AG04450 (cell line): ENCODE measurements at places on chromosomes 1 and 21.

DNA sequence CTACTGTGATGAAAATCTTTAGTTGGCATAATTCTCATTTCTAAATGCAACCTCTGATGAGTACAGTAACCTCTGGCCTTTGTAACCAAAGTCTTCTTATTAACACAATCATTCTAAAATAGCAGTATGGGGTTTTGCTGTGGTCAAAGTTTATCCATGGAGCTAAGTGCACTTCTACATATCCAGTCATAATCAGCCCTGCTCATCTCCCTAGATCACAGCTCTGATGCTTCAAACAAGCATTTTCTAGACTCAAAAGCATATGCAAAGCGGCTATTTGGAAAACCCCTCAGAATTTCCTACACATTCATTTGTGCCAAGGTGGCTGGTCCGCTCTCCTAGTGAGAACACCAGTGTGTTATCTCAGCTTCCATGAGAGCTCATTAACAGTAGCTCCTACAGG, 418.6 kb downstream of the MRPL39 start:
- DNase-seq: no peak

- no peak for DNase-seq
Measured at GRCh38 chr1:26283279-26283853, 3.5 kb downstream of the SH3BGRL3 start.

DNA sequence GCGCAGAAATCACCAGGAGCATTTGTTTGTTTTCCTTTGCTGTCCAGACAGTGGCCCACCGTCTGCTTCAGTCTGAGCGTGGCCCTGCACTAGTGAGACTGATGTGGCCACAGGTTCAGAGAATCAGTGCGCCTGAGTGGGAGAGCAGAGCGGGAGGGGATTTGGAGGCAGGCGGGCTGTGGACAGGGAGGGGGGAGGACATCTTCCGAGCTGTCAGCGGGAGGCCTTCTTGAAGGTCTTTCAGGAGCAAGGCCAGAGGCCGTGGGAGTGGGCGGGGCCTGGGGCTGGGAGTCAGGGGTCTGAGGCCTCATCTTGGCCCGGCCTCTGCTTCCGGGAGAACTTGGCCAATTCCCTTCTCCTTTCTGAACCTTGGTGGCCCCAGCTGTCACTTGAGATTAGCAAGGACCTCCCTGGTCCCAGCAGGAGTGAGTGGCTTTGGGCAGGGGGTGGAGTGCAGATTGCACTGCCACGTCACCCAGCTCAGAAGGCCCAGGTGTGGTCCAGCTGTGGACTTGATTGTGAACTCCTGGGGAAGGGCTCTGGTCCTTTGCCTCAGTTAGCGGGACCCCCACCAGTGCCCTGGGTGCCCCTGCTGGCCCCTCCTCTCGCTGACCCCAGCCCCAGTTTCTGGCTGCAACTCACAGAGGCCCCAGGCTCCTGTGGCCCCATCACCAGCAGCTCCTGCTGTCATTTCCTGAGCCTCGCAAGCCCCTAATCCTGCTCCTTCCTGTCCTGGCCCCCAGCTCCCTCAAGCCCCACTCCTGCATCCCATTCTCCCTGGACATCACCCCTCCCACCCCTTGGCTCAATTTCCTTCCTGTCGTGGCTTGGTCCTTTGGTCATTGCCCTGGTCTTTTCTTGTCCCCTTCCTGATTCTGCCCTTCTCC, 8.4 kb downstream of the TNFRSF1B start:
- DNase-seq: no peak

GRCh38 chr1:168089326-168089978, 47.3 kb downstream of the GPR161 start:
- DNase-seq: no peak

GRCh38 chr1:11731691-11732283, 4.1 kb upstream of the AGTRAP start:
- peak; percentile 37 for DNase-seq

GRCh38 chr1:231806623-231807495, 180.3 kb downstream of the DISC1 start:
- DNase-seq: no peak

GRCh38 chr21:15095326-15095725, 30.5 kb upstream of the NRIP1 start:
- no peak for DNase-seq
